ENCODE measurements at places on chromosomes 6 and 20.

- no peak for DNase-seq
Measured at GRCh38 chr6:43824703-43825064, 54.7 kb downstream of the VEGFA start.

DNA sequence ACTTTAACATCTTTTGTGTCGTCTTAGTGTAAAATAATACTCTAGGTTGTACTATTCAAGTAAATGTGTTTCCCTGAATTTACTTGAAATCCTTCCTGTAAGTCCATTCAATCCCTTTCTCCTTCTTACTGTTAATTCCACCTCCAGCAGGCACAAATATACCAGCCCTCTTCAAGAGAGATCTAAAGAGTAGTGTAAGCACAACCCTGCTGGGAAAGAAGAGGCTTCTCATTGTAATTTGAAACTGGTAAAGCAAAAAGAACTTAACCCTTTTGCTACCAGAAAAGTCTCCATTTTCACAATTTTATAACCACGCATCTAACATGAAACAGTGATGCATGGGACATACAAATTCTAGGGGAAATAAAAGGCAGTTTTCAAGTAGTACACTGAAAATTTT, at the start of gene BMP5:
BMP5 (minus strand) TSS at position 191 of the 400 bp plus-strand sequence. CDS start 725 bp downstream, outside the sequence.
- DNase-seq, result no peak

- DNase-seq, result no peak
Measured at GRCh38 chr6:82220167-82220566, 27.4 kb downstream of the IBTK start.

GRCh38 chr6:71466362-71466761, 177.8 kb downstream of the OGFRL1 start:
- DNase-seq, result no peak

- DNase-seq, result no peak
Measured at GRCh38 chr6:38824243-38824894, 109.3 kb downstream of the DNAH8 start.

- peak; percentile 51 for DNase-seq
Measured at GRCh38 chr6:156396791-156397418, 380.3 kb upstream of the ARID1B start.

- DNase-seq, result peak; percentile 75
Measured at GRCh38 chr6:137415127-137415833, 78.9 kb downstream of the OLIG3 start.
